Glomerular endothelial cell (primary cell): ENCODE measurements at places on chromosomes 3 and 15. TPM values are rescaled to one million over a fixed set of nuclear protein-coding genes. Genes with fewer than 3 reads are reported as not detected.

The FSTL1 gene
- 311 and 489 TPM in 2 replicates for total RNA-seq

The HRH1 gene
- 13.3 and 23.5 TPM in 2 replicates for total RNA-seq

The NDN gene
- 47.8 and 63.3 TPM in 2 replicates for total RNA-seq

The CDC25A gene
- total RNA-seq: 2.7 and 9.7 TPM in 2 replicates

The NANOGP8 gene
- not detected in 2 replicates for total RNA-seq

The DNAJA4 gene
- total RNA-seq: 10.2 and 12.2 TPM in 2 replicates

The DPP8 gene
- total RNA-seq: 22.3 and 35.8 TPM in 2 replicates

The DENND6A gene
- total RNA-seq: 16.3 and 36.6 TPM in 2 replicates

The SAMD7 gene
- not detected in 2 replicates for total RNA-seq

The PCOLCE2 gene
- 0.58 and 1.1 TPM in 2 replicates for total RNA-seq

The A4GNT gene
- not detected in 2 replicates for total RNA-seq

The AHSG gene
- not detected in 2 replicates for total RNA-seq

The PIF1 gene
- total RNA-seq: 4.6 and 7.5 TPM in 2 replicates

The SST gene
- total RNA-seq: not detected in 2 replicates

The CADPS gene
- total RNA-seq: not detected in 2 replicates

The RETNLB gene
- not detected in 2 replicates for total RNA-seq

The PIERCE2 gene
- 0.29 and 2.0 TPM in 2 replicates for total RNA-seq

The ROBO1 gene
- 35.2 and 39.3 TPM in 2 replicates for total RNA-seq

The CCR4 gene
- 0.64 and 0.78 TPM in 2 replicates for total RNA-seq

The EPHA3 gene
- total RNA-seq: 0.34 and 1.1 TPM in 2 replicates

The GPR62 gene
- 0.06 TPM in 1 of 2 replicates, not detected in the other for total RNA-seq

The ILDR1 gene
- total RNA-seq: not detected in 2 replicates

The SHC4 gene
- total RNA-seq: 1.1 and 2.8 TPM in 2 replicates

The OR5K2 gene
- not detected in 2 replicates for total RNA-seq

The TMCO5A gene
- not detected in 2 replicates for total RNA-seq

The LRRC3B gene
- total RNA-seq: not detected in 2 replicates

The ZNF774 gene
- 1.3 and 1.6 TPM in 2 replicates for total RNA-seq
